ENCODE measurements at places on chromosomes 4 and X.

- DNase-seq = no peak
Measured at GRCh38 chrX:110142096-110142495, 139.2 kb downstream of the TMEM164 start.

DNA sequence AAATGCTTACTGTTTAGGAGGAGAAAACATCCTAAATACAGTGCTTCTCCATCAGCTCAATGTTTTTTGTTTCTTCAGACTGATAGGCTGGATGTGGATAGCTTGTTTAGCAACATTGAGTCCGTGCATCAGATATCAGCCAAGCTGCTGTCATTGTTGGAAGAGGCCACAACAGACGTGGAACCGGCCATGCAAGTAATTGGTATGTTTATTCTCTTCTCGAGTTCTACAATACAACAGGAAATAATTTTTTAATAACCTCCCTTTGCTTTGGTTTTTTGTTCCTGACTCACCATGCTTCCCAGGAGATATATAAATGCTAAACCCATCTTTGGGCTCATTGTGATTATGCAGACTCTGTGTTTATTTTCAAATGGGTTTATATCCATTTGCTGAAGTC is 60.9 kb downstream of the ARHGEF38 start:
- DNase-seq = no peak

DNA sequence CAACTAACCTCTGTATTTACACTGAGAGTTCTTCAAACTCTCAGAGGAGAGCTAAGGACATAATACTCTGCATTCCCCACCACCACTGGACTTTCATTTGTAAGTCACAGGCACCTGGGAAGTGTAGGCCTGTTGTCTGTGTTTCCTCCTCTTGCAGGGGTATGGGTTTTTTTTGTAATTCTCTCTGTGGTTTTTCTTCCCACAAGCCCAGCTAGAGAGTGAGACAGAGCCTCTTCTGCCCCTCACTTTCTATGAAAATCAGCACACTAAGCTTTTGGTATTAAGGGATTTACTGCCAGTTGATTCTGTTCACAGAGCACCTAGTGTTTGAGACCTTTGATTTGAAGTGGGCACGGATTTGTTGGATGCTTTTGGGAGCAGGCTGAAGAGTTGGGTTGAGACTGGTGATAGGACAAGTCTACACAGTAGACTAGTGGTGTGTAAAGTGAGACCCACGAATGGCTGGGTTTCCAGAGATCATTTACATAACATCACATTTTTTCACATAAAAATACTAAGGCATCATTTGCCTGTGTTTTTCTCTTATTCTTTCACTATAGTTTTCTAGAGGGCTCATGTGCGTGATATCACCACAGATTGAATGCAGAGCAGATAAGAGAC is 28.9 kb upstream of the WDR17 start:
- DNase-seq = no peak

- DNase-seq = no peak
Measured at GRCh38 chr4:94285666-94286065, 57.0 kb downstream of the HPGDS start.

DNA sequence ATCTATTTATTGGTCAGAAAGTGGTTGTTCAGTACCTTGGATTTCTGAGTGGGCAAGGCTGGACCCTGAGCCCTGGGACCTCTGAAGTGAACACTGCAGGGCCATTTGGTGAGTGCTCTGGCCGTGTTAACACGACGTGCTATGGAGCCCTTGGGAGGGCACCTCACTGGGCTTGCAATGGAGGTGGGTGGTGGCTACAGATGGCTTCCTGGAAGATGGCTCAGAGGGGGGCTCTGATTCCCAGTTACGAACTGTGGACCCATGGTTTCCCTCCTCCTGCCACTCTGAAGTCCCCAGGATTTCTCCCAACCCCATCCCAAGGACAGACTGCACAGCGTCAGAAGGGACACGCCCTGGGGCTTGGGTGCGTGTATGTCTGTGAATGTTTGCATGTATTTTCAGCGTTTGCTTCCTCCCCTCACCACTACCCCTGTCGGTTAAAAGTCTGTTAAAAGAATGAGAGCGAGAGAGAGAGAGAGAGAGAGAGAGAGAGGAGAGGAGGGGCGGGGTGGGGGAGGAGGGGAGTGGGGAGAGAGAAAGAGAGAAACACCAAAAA is 3.7 kb upstream of the RHOH start:
- DNase-seq = no peak

GRCh38 chrX:23888887-23889501 is 18.7 kb downstream of the APOO start:
- DNase-seq = no peak

GRCh38 chrX:84170931-84171330 is 17.1 kb downstream of the RPS6KA6 start:
- DNase-seq = no peak

DNA sequence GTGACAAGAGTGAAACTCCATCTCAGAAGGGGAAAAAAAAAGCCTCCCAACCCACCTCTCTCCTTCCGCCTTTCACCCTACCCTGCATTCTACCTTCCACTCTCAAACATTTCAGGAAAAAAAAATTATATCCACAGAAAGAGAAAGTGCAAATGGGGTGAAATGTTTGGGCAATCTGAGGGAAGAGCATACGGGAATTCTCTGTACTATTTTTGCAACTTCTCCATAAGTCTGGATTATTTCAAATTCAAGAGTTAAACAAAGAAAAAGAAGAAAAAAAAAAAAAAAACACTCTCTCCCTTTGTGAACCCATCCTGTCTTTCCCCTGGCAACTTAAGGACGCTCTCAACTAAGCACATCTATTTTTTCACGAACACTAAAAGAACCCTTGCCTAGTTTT is 41.3 kb downstream of the AFAP1 start:
- DNase-seq = no peak

- DNase-seq = no peak
Measured at GRCh38 chrX:115901241-115901640, 269.3 kb upstream of the AGTR2 start.

GRCh38 chr4:19983072-19983471 is 268.6 kb upstream of the SLIT2 start:
- no peak for DNase-seq

- no peak for DNase-seq
Measured at GRCh38 chr4:24578364-24578763, 6.0 kb downstream of the DHX15 start.

- no peak for DNase-seq
Measured at GRCh38 chr4:109703664-109704361, 568 bp upstream of the CASP6 start.

DNA sequence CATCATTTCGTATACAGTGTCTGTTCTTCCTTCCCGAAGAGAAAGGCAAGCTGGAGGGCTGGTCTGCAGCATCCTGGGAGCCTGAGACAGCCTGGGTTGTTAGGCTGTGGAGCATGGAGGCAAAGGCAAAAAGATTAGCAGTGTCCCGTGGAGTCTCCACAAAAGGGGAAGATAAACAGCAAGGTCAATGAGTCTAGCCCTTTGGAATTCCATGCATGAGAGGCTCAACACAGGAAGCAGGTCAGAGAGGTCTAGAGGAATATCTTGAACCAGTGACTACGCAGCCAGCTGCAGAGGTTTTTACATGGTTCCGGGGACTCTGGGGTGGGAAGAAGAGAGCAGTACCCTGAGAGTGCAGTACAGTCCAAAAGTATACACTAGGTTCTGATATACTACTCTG is 12.2 kb upstream of the MCF2 start:
- no peak for DNase-seq

DNA sequence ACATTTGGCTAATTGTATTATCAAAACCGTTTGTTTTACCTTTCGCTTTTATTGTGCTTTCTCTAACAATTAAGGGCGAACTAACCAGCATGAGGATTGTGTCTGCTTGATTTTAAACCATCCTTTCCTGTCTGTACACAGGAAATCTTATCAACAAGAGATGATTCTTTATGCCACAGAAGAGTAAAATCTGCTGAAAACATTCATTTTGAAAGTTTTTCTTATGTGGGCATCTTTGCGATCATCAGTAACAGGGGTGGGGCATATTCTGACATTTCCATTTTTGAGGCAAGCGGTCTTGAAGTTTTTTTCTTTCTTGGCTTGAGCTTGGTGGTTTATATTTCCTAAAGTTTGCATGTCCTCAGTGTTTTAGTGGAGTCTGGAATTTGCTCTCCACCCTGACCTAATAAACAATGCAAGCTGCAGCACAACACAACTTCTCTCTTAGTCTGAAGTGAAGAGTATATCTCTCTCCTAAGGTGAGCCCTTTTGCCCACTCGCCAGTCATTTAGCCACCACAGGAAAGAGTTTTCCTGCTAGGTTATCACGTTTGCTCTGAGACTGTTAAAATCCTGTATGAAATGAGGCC is 26.6 kb downstream of the NFKB1 start:
- DNase-seq = no peak

- DNase-seq = peak; percentile 3
Measured at GRCh38 chr4:73127839-73128453, 58.4 kb upstream of the COX18 start.

GRCh38 chr4:3767570-3768288 is 1.5 kb downstream of the ADRA2C start:
- no peak for DNase-seq

DNA sequence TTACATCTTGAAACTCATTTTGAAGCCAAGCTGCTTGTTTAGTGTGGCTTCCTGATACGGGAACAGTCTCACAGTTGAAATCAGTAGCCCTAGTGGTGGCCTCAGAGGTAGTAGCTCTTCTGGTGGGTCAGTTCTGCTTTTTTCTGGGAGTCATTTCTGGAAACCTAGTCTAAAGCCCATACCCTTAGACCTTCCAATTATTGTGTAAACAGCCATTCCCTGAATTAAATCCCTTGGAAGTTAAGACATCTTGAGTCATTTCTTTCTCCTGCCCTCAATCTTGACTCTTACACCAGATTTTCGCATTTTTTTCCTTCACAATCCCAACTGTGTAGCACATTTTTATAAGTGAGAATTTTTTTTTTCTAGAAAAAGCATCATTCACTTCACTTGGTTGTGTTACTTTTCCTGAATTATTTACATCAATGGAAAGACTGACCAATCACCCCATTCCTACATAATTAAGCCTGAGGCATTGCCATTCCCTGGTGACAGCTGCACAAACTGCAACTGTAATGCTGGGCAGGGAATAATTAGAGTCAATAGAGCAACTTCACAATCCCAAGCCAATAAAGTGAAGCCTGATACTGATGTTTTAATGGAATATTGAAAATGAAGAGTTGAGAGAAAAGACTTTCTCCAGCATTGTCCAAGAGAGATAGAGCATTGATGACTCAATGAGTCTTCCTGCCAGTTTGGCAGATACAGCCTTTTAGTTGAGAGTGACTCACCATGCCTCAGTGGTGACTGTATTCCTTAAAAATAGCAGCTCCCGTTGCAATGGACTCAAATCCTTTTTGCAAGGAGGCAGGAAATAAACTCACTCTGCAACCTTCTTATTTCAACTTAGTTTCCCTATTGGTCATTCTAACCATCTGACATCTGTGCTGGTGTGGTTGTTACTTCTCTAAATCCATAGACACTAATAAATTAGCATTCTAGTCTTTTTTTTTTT is 13.0 kb upstream of the SEPSECS start:
- no peak for DNase-seq

- DNase-seq = no peak
Measured at GRCh38 chr4:39367166-39367565, 1.0 kb upstream of the RFC1 start.

GRCh38 chrX:39020051-39020669 is 218.9 kb downstream of the MID1IP1 start:
- no peak for DNase-seq

GRCh38 chr4:7343081-7343655 is 91.6 kb downstream of the PSAPL1 start:
- no peak for DNase-seq

- DNase-seq = no peak
Measured at GRCh38 chr4:17623451-17624001, 9.1 kb downstream of the MED28 start.

DNA sequence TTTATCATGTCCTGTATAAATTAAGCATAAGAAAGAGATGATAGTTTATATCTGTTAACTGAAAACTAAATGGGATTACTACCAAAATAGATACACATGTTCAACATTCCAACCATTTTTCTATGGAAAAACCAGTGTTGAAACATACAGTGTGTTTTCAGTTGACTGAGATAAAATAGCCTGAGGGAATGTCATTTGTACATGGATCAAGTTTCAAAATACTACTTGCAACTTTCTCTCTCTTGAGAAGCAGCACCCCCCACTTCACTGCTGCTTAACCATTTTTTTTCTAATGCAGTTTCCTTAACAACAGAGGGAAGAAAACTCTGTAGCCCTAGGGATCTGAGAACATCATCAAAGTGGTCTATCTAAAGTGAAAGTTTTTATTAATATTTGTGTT is 70.8 kb downstream of the NPNT start:
- DNase-seq = no peak

- no peak for DNase-seq
Measured at GRCh38 chr4:42399393-42399792, 2.1 kb downstream of the SHISA3 start.

GRCh38 chr4:52935317-52935716 is 73.2 kb downstream of the RASL11B start:
- no peak for DNase-seq

GRCh38 chr4:148770848-148771247 is 328.6 kb upstream of the NR3C2 start:
- DNase-seq = no peak

- DNase-seq = no peak
Measured at GRCh38 chr4:90184560-90184959, 57.4 kb downstream of the CCSER1 start.

- DNase-seq = no peak
Measured at GRCh38 chr4:84937381-84937977, 29.0 kb downstream of the WDFY3 start.

DNA sequence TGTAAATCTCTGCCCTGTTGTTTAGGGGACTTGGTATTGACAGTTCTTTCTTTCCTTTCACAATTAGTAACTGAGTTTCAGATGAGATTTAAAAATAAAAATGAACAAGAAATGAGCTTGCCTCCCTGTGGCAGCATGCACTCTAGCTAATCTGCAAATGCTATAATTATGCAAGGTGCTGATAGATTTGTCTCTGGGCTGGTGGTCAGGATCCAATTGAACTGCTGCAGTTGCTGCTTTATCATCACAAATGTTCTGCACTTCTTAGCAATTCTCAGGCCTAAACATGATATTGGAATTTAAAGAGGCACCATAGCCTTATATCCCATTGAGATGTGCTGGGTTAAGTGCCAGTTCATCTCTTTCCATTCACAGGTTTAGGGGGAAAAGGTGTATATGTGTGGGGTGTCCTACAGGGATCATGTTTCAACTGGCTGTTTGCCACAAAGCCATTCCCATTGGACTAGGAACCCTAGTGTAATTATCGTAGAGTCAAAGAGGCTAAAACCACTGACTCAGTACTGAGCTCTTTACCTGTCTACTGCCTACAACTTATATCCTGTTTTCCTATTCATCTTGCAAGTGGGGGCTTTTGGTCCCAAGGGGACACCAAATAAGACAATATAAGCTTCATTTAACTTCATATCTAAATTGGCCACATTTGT is 260.3 kb upstream of the TEX13A start:
- DNase-seq = no peak

GRCh38 chr4:133921280-133922195 is 280.1 kb downstream of the PABPC4L start:
- no peak for DNase-seq

- DNase-seq = no peak
Measured at GRCh38 chr4:6873291-6873690, 36.3 kb upstream of the TBC1D14 start.
